Activated T-helper 1 cell treated with anti-CD3 and anti-CD28 coated beads, Interleukin-12 subunit alpha, Interleukin-12 subunit beta, Interleukin-2, Interleukin-4 antibody, amounts not matched to agents 30 ng/mL and 10 ng/mL and 1 ng/mL, durations not matched to agents 14 hours and 24 hours and 36 hours (primary cell): ENCODE measurements at places on chromosomes 5 and 9.

DNA sequence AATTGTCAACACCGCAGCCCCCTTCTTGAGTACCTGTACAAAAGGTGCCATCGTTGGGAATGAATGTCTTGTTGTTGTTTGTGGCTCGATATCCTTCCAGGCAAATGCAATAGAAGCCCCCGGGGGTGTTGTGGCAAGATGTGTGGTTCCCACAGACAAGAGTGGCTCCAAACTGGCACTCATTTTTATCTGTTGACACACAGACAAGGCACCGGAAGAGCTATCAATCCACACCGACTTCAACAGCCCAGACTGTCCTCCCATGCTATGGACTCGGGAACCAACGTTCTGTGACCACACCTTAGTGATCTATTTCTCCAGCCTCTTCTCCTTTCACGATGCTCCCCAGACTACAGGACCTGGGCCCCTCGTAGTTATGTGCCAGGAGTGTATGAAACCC is 25.9 kb downstream of the SUSD1 start:
- no peak for DNase-seq

- no peak for DNase-seq
Observed at GRCh38 chr5:140647042-140647419, 399 bp downstream of the NDUFA2 start.

DNA sequence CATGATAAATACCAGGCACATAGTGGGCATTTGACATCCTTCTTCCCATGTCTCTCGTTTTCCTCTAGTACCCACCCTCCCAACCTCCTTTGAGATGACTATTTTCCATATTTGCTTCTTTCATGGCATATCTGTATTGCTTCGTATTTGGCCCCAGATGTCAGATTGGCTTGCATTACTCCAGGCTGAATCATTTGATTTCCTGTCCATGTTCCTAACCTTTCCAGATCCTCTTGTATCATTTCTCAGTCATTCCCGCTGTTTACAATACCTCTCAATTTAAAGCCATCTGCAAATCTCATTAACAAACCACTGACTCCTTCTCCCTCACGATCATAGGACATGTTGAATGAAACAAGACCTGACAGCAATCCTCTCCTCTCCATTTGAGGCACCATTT is 19.9 kb downstream of the MTX3 start:
- no peak for DNase-seq

- no peak for DNase-seq
Observed at GRCh38 chr5:116442095-116442534, 132.5 kb downstream of the SEMA6A start.

- DNase-seq = no peak
Observed at GRCh38 chr9:6907772-6908381, 150.1 kb downstream of the KDM4C start.

DNA sequence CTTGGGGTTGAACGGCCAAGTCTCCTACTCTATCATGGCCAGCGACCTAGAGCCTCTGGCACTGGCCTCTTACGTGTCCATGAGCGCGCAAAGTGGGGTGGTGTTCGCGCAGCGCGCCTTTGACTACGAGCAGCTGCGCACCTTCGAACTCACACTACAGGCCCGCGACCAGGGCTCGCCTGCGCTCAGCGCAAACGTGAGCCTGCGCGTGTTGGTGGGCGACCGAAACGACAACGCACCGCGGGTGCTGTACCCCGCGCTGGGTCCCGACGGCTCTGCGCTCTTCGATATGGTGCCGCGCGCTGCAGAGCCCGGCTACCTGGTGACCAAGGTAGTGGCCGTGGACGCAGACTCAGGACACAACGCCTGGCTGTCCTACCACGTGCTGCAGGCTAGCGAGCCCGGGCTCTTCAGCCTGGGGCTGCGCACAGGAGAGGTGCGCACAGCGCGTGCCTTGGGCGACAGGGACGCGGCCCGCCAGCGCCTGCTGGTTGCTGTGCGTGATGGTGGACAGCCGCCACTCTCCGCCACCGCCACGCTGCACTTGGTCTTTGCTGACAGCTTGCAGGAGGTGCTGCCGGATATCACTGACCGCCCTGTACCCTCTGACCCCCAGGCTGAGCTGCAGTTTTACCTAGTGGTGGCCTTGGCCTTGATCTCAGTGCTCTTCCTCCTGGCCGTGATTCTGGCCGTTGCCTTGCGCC is 2.0 kb downstream of the PCDHGB5 start:
- DNase-seq = no peak

DNA sequence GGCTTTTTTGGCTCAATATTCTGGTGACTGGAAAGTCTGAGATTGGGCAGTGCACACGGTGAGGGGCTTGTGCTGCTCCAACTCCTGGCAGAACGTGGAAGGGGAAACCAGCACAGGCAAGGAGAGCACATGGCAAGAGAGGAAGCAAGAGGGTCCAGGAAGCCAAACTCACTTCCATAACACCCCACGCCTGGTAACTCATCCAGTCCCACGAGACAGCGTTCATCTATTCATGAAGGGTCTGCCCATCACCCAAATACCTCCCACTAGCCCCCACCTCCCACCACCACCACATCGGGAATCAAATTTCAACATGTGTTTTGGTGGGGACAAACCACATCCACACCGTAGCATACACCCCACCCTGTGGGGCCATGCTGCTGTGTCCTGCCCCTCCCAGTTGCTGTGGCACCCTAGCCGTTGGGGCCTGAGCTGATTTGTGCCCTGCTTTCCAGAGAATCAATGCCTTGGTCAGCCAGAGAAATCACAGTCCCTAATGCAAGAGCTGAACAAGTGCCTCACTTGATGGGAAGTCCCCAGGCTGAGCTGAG is 27.3 kb downstream of the PROP1 start:
- DNase-seq = no peak

DNA sequence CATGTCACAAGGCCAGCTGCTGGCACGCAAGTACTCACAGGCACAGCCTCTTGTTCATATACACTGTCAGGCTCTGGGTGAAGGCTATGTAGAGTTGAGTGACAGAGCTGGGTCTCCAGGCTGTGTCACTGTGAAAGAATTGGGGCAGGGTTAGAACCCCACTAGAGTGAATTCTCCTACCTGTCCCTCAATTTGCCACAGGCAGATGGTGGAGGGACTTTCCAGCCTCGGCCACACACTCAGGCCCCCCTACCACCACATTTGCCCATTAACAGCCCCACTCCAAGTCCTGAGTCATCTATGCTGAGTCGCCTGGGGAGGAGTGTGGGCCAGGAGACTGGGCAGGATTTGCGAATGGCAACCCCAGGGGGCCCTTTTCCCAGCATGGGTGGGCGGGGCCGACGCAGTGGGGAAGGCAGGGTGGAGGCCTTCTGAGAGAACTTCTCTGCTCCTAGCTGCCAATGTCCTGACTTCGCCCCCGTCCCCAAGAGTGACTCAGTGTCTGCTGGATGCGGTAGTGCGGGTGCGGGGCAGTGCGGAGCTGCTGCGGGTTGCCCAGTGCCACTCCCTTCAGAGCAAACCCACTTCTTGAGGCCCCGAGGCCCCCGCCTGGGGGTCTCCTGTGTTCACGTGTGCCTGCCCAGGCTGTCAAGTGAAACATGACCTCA is 50.3 kb upstream of the PSD2 start:
- DNase-seq = no peak

GRCh38 chr5:52655163-52655562 is 132.6 kb upstream of the ITGA1 start:
- DNase-seq = no peak

DNA sequence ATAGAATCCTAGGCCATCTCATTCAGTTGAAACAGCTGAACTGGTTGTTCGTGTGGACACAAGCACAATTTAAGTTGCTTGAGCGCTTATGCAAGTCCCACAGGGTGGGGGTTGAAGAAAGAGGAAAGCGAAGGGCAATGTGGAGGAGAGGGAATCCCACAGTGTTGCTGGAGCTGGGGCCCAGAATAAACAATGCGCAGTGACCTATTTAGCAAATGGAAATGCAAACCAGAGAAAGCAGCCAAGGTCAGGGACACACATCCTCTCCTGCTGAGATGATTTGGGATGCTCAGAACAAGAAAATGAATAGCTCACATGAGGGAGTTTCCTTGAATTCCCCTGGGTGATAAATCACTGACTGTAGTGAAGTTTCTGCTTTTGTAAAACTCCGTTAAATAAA is 838.3 kb downstream of the TLE4 start:
- DNase-seq = no peak

- no peak for DNase-seq
Observed at GRCh38 chr9:108136656-108137055, 647.1 kb upstream of the KLF4 start.

- no peak for DNase-seq
Observed at GRCh38 chr5:55645304-55645703, 66.8 kb downstream of the SLC38A9 start.

DNA sequence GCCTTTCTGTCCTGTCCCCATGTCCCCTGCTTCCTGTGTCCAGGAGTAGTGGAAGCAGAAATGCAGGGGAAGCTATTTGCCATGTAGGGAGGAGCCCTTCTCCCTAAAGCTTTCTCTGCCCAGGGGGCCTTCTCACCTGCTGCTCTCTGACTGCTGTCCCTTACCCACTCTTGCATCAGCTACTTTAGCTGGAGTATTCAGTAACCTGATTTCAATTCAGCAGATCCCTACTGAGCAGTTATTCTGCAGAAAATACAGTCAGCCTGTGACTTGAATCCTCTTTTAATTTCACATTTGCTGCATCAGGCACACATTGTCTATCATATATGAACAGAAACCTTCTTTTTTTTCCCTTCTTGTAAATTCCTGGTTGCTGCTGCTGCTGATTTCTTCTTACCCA is 90.4 kb downstream of the MVB12B start:
- no peak for DNase-seq

GRCh38 chr9:127473501-127473900 is 22.2 kb downstream of the LRSAM1 start:
- DNase-seq = no peak

DNA sequence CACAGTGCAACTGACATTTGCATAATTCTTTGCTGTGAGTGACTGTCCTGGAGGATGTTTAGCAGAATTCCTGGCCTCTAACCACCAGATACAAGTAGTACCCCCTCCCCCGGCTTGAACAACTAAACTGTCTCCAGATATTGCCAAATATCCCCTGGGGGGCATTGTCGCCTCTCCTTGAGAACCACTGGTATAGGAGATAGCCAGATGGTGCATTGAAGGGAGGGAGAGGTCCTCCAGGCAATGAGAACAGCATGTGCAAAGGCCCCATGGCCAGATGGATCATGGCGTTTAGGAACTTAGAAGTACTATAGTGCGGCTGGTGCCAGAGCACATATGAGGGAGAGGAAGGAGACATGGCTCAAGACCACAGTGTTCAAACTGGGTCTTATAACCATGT is 18.9 kb upstream of the ORM1 start:
- DNase-seq = no peak

DNA sequence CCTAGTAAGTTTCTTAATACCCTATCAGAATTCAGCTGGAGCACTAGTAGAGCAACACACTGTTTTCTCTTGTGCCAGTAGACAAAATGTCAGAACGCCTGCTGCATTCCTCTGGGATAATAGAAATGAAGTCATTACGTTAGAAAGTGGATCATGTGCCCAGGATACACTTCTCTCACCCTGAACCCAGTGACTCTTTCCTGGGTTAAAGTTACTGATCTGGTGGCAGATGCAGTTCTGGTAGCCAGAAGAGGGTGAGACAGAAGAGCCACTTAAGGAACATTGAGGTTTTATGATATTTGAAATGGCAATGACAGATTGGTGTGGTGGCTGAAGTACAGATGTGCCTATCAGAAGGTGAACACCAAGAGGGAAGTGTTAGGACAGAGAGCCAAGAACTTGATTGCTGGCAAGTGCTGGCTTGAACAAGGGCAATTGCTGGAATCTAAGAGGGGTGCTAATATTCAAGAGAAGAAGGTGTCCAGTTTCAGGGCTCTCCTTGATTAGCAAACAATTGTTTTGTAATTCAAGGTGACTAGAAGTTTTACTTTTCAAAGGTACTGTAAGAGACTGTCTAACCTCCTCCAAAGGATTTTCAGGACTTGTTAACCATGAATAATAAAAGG is 93.7 kb upstream of the ERBIN start:
- DNase-seq = no peak

- DNase-seq = no peak
Observed at GRCh38 chr5:169944922-169945680, 35.2 kb downstream of the INSYN2B start.

GRCh38 chr5:177310757-177311391 is 824 bp downstream of the MXD3 start:
- DNase-seq = no peak

DNA sequence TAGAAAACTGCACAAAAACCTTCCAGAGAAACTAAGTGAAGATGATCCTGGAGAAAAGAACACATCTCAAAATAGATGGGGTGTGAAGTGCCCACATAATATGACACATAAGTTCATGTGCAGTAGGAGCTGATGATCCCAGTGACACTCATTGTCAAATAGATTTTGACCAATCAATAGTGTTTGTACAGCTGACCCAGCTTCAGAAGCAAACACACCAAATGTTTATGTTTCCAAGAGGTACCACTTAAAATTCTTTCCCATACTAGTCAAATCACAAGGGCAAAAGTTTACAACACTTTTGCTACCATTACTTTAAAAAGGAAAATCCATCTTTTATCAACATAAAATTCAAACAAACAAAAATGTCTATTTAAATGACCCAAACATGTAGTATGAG is 175.0 kb downstream of the MLLT3 start:
- DNase-seq = no peak

- DNase-seq = no peak
Observed at GRCh38 chr5:175460126-175460525, 16.1 kb upstream of the DRD1 start.

DNA sequence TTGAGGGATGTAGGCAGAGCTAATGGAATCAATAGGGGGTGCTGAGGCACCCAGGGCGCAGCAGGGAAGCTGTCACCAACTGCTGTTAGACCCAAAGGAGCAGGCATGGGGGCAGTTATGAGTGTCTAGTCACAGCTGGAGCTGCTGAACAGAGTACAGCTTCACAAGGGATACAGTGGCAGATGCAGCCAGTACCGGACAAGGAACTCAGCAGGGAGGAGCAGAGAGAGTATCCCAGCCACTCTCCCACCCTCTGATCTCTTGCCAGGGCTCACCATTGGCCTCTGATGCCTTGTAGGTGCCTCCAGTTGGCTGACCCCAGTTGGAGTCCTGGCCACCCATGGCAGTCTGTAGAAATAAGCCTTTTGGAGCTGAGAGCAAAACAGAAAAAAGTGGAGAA is 42.6 kb upstream of the HSPB3 start:
- DNase-seq = no peak

DNA sequence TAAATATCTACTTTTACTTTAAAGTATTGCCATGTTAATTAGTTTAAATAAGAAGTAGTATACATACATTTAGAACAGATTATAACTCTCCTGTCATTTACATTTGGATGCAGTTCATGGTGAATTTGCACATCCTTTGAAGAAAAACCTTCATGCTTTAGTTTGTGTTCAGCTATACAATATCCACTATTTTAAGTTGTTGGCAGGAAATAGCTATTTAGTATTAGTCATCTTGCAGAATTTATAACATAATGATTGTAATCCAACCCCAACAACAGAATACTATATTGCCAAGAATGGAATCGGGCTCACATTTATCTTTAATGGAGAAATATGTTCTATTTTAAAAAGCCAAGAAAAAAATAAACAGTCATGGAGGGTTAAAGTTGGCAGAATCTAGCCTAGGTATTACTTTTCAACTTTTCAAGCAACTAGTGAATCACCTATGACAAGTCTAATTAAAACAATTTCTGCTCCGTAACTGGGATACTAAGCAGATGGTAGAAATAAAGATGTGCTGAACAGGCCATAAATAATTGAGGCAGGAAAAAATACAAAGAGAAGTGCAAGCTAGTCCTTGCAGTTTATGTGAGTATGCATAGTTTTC is 1170.6 kb upstream of the NUDT12 start:
- no peak for DNase-seq
